ENCODE measurements at places on chromosomes 12 and 14. TPM values are rescaled to one million over a fixed set of nuclear protein-coding genes. Genes with fewer than 3 reads are reported as not detected.

CLEC4E gene
- total RNA-seq = 1.2 TPM

MARK3 gene
- 70.8 TPM for total RNA-seq

SDS gene
- not detected for total RNA-seq

C3AR1 gene
- total RNA-seq = 0.49 TPM

KCNH3 gene
- 0.15 TPM for total RNA-seq

CTSG gene
- total RNA-seq = not detected

OR6C2 gene
- not detected for total RNA-seq

RERG gene
- total RNA-seq = 2.5 TPM

OR4K14 gene
- not detected for total RNA-seq

RHEBL1 gene
- total RNA-seq = 3.2 TPM

BICD1 gene
- 87.9 TPM for total RNA-seq

PRKD1 gene
- total RNA-seq = 9.0 TPM

TMEM253 gene
- 0.90 TPM for total RNA-seq

DENND5B gene
- total RNA-seq = 20.0 TPM

WNT1 gene
- not detected for total RNA-seq

SERPINA3 gene
- total RNA-seq = not detected

LALBA gene
- total RNA-seq = not detected

OR5AU1 gene
- total RNA-seq = not detected

CSRP2 gene
- 185 TPM for total RNA-seq

IAPP gene
- not detected for total RNA-seq

FOXA1 gene
- total RNA-seq = 5.2 TPM

AQP6 gene
- not detected for total RNA-seq

ADCY6 gene
- total RNA-seq = 31.6 TPM

POTEM gene
- not detected for total RNA-seq

PPP4R4 gene
- 0.18 TPM for total RNA-seq

ENO2 gene
- 5.3 TPM for total RNA-seq

RASAL1 gene
- total RNA-seq = 0.21 TPM

ASPG gene
- 1.2 TPM for total RNA-seq

SVOP gene
- 0.15 TPM for total RNA-seq

BLTP3B gene
- total RNA-seq = 14.3 TPM

PLEKHG3 gene
- 31.4 TPM for total RNA-seq

FLRT2 gene
- 7.8 TPM for total RNA-seq

CPNE6 gene
- not detected for total RNA-seq

GPR137C gene
- 3.3 TPM for total RNA-seq

NFE2 gene
- total RNA-seq = 0.49 TPM

STAB2 gene
- 0.10 TPM for total RNA-seq

ADGRD1 gene
- 1.7 TPM for total RNA-seq

SPTB gene
- total RNA-seq = 0.08 TPM

ZBTB42 gene
- total RNA-seq = 2.4 TPM

CPM gene
- total RNA-seq = 3.6 TPM

ANKRD33 gene
- total RNA-seq = 0.31 TPM

RNU4-1 gene
- total RNA-seq = 6,066 TPM

POLE2 gene
- 6.7 TPM for total RNA-seq

FGD4 gene
- total RNA-seq = 17.2 TPM

MFAP5 gene
- 0.31 TPM for total RNA-seq

CYP46A1 gene
- total RNA-seq = 5.2 TPM

KCNC2 gene
- total RNA-seq = not detected

DCN gene
- total RNA-seq = not detected

SOAT2 gene
- total RNA-seq = not detected

GYS2 gene
- total RNA-seq = 0.08 TPM

PYGL gene
- total RNA-seq = 21.1 TPM

CLEC6A gene
- total RNA-seq = not detected
